ENCODE measurements at places on chromosomes 7 and 10.

DNA sequence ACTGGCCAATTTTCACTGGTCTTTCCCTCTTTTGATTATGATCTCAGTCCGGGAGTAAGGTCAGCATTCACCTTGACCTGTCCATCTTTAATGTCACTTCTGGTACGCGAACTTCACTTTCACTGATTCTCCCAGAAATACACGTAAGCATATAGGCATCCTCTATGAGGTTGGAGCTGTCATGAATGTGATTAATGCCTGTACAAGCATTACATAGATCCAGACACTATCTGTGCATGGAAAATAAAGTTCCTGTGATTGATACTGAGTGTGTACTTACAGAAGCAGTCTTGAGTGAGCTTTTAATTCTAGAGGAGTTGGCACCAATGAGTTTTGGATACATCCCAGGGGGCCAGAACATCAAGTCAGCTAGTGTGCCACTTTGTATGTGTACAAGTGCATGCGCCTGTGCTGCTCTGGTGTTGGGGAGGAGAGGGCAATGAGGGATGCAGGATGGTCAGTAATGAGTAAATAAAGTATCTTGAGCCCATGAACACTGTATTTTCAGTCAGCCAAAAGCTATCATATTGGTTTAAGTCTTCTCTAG lies 6.0 kb downstream of the PTPRZ1 start:
- no peak for DNase-seq

- DNase-seq, result no peak
These were observed 39.1 kb downstream of the SUFU start for GRCh38 chr10:102542800-102543418.

DNA sequence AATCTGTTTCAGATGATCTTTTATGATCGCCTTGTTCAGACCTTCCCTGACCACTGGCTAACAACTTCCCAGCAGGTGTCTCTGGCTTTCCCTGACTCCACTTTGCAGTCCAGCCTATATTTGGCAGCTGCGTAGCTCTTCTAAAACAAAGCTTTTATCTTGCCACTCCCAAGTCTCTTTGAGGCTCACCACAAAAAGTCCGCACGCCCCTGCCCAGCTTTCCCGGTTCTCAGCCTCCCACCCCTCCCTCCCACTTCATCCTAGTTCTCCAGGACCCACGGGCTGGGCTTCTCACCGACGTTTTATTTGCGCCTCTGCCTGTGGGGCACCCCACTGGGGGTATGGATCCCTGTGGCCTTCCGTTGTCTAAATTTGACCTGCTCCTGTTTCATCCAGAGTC lies 58.9 kb upstream of the USP6NL start:
- DNase-seq, result no peak

GRCh38 chr7:142767451-142767850 lies 3.3 kb upstream of the PRSS2 start:
- DNase-seq, result no peak

DNA sequence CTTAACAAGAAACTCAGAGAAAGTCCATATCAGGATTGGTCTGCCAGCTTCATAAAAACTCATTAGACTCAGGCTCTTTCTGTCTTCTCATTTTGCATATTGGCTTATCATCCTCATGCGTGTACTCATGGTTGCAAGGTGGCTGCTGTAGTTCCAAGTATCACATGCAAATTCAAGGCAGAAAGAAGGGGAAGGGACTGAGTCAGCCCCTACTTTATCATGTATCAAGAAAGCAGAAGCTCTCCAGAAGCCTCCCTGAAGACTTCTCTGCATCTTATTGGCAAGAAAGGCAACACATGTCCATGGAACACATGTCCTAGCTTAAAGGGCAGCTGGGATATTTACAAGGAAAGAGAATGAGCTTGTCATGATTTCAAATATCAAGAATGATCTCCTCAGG lies 19.4 kb upstream of the EZH2 start:
- no peak for DNase-seq

GRCh38 chr7:5360451-5360850 lies 63.2 kb downstream of the TNRC18 start:
- DNase-seq, result no peak

DNA sequence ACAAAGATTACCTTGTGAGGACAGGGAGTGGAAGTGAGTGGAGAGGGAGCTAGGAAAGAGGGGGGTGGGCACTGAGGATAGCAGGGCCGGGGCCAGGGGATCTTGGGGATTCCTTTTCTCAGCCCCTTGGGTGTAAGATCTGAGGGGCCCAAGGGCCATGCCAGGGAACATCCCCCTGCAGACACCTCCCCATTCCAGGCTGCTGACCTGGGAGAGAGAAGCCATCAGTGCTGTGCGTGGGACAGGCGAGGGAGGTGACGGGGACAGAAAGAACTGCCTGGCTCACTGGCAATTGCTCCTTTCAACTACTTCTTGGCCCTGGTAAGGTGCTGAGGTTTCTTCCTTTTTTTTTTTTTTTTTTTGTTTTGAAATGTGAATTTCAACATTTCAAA lies 12.0 kb upstream of the BTBD16 start:
- DNase-seq, result no peak

DNA sequence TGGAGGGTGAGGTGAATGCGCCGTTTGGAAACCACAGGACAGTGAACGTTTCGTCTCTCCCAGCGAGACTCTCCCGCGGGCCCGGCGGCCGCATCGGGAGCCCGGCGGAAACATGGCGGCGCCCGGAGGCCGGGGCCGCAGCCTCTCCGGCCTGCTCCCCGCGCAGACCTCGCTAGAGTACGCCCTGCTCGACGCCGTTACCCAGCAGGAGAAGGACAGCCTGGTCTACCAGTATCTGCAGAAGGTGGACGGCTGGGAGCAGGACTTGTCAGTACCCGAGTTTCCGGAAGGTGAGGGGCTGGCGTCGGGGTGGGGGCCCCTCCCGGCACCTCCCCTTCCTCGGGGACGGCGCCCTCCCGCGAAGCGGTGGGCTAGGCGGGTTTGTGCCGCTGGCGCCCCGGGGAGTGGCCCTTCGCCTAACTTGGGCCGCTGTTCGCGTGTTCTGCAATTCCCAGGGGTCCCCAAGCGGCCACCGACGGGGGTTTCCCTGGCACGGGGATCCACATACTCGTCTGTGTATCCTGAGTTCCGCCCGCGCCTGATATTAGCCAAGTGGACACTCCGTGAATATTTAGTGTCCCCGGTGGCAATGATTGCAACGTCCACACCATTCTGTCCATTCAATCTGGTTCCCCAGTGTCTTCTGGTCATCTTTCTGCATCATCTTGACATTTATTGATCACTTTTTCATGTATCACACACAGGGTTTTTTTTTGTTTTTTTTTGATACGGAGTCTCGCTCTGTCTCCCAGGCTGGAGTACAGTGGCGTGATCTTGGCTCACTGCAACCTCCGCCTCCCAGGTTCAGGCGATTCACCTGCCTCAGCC lies 514 bp downstream of the NHLRC2 start:
- DNase-seq, result peak; percentile 19

- no peak for DNase-seq
These were observed 552.9 kb downstream of the ARL4A start for GRCh38 chr7:13240349-13240748.

DNA sequence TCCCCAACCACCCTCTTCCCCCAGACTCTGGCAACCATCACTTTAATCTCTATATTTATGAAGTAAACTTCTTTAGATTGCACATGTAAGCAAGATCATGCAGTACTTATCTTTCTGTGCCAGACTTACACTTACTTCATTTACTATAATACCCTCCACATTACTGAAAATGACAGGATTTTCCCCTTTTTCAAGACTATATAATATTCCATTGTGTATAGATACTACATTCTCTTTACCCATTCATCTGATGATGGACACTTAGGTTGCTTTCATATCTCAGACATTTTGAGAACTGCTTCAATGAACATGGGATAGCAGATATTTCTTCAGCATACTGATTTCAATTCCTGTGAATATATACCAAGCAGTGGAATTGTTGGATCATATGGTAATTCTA lies 4.4 kb downstream of the DOCK4 start:
- no peak for DNase-seq

GRCh38 chr10:114391599-114391998 lies 12.7 kb downstream of the AFAP1L2 start:
- no peak for DNase-seq

DNA sequence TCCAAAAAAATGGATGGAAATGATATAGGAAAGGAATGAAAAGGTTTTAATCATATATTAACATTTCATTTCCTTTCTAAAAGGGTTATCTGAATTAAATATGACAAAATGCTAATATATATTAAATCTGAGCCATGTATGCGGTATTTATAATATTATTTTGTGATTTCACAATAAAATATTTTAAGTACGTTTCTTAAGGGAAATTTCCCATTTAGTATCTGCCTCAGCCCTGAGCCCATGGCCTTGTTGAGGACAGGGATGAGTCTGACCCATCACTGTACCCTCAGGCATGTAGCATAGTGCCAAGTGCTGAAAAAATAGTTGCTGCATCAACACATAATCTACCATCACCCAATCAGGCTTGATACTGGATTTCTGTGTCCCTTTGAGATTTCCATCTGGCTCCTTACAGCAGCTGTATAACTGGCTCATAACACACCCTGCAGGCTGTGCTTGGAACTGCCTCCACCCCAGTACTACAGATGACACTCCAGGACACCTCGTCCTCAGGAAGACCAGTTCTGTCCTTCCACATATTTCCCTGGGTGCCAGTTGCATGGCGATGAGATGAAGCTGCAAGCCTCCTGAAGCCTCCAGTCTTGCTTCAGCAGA lies 59.4 kb upstream of the ASAH2 start:
- DNase-seq, result no peak

- no peak for DNase-seq
These were observed 12.6 kb downstream of the ALOX5 start for GRCh38 chr10:45386657-45387056.

DNA sequence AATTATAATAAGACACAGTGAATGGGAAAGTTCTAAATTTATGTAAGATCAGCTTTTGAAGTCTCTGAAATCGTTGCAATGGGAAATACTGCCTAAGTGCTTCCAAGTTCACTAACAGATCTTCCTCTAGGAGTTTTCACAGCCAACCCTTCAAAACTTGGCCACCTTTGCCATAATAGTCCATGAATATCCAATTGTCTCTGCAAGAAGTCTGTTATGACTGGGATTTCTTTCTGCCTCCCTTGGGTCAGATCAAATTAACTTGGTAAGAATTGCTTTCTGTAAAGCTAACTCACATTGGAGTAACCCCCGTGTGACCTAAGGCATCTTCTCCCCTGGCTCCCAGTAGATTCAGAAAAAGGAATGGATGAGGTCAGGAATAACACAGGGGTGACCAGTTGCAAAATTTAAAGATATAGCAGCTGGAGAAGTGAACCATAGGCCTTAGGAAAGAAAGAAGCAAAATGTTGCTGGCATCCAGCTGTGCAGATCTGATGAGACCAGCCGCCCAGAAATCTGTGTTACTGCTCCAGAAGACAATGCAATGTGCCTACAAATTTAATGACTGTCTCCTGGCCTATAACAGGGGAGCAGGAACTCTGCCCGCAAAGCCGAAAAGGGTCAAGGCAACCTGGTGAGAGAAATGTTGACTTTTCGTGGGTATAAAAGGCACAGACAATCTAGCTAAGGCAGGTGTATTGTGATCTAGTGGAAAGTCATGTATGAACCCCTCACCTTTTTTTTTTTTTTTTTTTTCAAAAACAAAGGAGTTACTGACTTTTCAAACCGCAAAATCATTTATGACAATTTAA lies 7.5 kb upstream of the OPTN start:
- DNase-seq, result no peak

- no peak for DNase-seq
These were observed 43.5 kb downstream of the ZMYND11 start for GRCh38 chr10:178723-179122.

GRCh38 chr7:93704217-93704616 lies 129.7 kb upstream of the CALCR start:
- no peak for DNase-seq

DNA sequence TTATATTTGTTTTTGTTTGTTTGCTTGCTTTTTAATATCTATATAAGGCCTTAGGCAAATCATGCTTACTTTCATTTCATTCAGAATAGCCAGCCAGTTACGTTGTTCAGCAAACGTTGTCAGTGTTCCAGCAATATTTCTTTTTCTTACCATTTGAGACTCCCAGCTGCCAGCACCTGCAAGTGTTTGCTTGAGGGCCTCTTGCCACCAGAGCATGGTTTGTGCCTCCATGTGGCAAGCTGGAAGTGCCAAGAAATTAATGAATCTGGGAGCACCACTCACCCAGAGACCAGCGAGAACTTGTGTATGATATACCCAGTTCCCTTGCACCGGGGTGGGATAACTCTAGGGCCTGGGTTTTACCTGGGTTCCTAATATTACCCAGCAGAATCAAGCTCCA lies 177.1 kb upstream of the CSTF2T start:
- no peak for DNase-seq

DNA sequence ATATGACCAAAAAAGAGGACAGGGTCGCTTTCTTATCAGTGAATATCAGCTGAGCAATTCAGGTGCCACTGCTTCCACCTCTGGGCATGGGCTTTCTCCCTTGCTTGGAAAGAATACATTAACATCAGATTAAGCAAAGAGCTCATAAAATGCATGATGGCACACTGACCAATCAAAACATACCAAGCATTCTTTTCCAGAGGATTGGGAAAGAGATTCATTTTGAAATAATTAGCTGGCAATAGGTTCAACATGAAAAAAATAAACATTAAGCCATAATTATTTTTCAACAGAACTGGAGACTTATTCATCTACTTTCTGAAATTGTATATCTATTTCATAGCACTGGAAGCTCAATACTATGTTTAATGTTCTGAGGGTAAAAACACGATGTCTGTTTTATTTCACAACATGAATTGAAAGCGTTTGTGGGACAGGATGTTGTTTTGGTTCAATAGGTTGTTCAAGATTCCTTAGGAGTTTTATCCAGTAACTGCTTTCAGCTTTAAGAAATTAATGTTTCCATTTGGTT lies 53.2 kb downstream of the TFAM start:
- DNase-seq, result no peak

DNA sequence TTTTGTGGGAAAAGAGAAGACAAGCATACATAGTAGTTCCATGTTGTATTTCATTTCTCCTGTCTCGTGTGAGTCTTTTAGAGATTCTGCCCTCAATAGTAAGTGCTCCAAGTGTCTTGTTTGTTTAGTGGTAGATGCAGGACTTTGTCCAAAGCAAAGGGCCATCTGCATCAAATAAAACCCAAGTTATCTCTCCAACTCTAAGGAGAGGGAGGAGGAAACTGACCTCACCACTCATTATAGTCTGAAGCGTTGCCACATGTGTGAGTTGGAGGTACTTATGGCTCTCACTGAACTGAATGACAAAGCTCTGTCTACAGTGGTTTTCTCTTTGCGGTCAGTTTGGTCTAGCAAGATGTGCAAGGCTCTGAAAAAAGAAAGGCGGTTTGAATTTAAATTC lies 272.6 kb downstream of the DOCK4 start:
- no peak for DNase-seq

GRCh38 chr7:142001163-142001874 lies 5.6 kb downstream of the MGAM start:
- DNase-seq, result no peak

DNA sequence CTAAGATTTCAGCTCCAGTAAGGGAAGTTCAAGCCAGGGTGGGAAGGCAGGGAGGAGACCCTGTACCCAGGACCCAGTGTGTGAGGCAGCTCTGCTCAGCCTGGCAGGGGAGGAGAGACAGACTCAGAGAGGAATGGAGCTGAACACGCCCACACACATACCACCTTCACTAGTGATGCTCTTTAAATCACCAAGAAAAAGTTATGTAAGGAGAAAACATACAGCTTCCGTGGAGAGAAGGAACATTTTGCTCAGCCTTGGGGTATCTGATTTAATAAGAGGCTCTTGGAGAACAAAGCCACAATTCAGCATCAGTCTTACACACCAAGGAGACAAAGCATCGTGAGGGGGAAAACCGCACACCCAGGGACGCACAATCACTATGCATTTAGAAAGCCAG lies 62.9 kb downstream of the PRKAG2 start:
- DNase-seq, result no peak

GRCh38 chr7:145331076-145331475 lies 495.2 kb upstream of the TPK1 start:
- no peak for DNase-seq
